Activated CD4-positive, alpha-beta T cell treated with anti-CD3 and anti-CD28 coated beads for 24 hours (primary cell): ENCODE measurements at places on chromosomes 1 and 21.

DNA sequence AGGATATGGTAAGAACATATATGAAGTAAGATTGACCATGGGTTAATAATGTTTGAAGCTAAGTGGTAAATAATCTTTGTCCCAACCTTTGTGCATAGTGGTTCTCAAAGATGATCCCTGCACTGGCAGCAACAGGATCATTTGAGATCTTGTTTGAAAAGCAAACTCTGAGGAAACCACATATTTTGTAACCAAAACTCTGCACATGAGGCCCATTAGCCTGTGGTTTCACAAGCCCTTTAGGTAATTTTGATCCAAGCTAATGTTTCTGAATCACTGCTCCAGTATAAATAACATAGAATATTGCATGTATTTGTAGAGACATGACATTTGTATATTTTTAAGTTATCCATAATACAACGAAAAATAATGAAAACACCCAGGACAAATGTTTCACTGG, 147.9 kb upstream of the RGS18 start:
- DNase-seq, result no peak

GRCh38 chr1:221343136-221343535, 398.8 kb downstream of the DUSP10 start:
- no peak for DNase-seq

DNA sequence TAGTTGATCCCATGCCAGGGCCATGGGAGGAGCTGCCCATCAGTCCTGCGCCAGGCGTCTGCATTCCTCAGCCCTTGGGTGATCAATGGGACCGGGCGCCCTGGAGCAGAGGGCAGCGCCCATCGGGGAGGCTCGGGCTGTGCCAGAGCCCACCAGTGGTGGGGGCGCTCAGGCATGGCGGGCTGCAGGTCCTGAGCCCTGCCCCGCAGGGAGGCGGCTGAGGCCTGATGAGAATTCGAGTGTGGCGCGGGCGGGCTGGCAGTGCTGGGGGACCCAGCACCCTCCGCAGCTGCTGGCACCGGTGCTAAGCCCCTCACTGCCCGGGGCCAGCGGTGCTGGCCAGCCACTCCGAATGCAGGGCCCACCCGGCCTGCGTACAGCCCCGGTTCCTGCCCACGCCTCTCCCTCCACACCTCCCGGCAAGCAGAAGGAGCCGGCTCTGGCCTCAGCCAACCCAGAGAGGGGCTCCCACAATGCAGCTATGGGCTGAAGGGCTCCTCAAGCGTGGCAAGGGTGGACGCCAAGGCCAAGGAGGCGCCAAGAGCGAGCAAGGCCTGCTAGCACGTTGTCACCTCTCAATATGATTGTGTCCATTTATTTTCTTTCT, 238.1 kb upstream of the OLFM3 start:
- DNase-seq, result no peak

GRCh38 chr1:101264697-101265096, 27.9 kb downstream of the S1PR1 start:
- no peak for DNase-seq

GRCh38 chr21:36854391-36854790, 112.1 kb downstream of the HLCS start:
- DNase-seq, result no peak

GRCh38 chr1:63277195-63278192, 44.9 kb upstream of the FOXD3 start:
- no peak for DNase-seq
